ENCODE measurements at places on chromosomes 5 and 9.

- DNase-seq = no peak
Measured at GRCh38 chr5:139600336-139600949, 39.3 kb downstream of the UBE2D2 start.

- DNase-seq = no peak
Measured at GRCh38 chr5:178113141-178113787, at the start of gene N4BP3. TSS of gene N4BP3 (plus strand) at chr5:178113532. CDS start at chr5:178119584, 6,052 bp downstream.

GRCh38 chr5:44869928-44870327 is 61.2 kb downstream of the MRPS30 start:
- no peak for DNase-seq

DNA sequence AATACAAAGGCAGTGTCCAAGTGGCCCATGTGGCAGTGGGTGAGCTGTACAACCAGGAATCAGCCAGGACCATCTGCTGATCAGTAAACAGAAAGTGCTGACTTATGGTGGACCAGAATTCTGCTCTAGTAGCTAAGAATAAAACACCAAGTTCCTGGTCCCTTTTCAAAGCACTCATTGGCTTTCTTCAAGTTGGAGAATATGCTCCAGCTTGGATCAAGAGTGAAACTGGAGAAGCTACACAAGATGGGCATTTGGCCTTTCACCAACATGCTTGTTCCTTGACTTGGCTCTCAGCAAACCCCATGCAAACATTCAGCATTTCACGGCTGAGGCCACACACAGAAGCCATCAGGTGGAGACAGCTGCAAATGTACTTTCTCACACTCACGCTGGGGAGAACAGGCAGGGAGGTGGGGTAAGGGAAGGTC is 32.1 kb downstream of the MARCHF3 start:
- DNase-seq = no peak

DNA sequence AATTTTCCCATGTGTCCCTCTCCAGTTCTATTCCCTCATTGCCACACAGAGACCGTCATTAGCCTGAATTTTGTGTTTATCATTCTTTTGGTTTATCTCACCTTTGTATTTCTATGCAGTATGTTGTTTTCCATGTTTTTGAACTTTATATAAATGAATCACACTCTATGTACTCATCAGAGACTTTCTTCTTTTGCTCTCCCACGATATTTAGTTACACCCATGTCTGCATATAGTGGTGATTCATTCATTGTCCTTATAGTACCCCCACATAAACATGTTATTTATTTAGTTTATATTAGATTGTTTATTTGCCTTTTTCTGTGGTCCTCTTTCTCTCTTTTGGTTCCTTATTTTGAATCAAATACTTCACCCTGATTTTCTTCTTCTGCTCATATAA is 199.7 kb downstream of the FSTL4 start:
- DNase-seq = no peak

DNA sequence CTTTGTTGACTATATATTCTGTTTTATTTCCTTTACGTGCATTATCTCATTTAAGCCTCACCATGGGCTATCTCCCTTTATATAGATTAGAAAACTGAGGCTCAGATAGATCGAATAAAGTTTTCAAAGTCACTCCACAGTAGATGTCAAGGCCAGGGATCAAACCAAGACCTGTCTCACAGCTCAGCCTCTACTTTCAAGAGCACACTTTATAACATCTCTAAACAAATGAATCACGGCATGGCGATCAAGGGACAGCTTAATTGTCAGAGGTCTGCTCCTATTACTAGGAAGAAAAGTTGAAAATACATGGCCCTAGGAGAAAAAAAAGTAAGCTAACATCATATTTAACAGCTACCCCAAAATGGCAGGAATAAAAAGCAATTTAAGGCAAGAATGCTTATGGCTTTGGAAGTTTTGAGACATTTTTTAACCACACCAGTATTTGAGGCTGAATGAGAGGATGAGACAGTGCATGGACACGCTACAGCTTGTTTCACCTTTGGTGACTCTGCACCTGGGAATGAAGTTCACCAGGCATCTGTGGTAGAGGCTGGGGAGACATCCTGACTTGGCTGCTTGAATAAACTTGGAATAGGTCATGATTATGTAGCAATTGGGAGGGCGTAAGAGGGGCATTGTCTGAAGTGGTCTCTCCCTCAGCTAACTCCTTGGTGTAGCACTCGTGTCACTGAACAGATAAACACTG is 486.8 kb upstream of the WWC1 start:
- DNase-seq = no peak

GRCh38 chr5:59474324-59474723 is 419.2 kb downstream of the PDE4D start:
- no peak for DNase-seq

DNA sequence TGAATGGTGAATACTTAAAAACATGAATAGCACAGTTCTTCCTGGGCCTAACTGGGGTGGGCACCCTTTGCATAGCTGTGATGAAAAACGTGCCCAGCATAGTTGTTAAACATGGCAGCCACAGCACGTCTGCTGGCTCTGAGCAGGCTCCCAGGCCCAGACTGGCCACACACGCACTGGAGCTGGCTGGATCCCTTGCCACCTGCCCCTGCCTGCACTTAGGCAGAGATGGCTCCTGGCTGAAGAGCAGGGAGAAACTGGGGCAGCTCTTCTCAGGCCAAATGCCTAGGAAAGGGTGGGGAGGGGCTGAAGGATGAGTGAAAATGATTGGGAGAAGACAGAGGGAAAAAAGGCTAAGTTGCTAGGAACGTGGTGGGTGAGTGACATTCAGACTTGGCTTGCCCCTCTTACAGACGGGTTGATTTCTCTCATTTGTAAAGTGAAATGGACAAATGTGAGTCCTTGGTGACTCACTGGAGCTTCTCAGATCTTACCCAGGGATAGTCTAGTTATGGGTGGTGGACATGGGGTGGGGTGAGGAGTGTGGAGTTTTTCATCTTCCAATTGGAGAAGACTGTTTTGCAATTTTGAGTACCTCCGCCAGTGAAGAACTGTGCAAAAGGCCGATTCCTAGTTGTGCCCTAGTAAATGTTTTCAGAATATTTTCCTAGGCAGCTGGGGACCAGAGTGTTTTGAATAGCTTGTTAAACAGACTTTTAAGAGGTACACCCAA is 42.4 kb downstream of the TRIO start:
- DNase-seq = no peak

- DNase-seq = no peak
Measured at GRCh38 chr5:80744149-80744548, 89.4 kb upstream of the DHFR start.

DNA sequence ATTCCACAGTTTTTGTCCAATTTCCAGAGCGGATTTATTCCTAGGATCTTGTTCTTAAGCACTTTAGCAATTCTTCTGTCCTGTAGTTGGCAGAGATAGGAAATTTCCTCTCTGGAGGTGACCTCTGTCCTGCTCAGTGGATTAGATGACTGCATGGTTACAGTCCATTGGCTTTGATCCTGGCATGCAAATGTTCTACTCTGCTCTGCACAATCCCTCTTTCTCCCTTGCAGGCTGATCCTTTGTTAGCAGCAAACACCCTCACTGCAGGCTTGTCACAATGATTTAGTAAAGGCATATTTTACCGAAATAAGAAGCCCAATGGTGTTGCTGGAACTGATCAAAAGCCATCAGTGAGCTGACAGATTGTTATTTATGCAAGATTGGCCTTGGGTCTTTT is 243.8 kb downstream of the COX7C start:
- no peak for DNase-seq

DNA sequence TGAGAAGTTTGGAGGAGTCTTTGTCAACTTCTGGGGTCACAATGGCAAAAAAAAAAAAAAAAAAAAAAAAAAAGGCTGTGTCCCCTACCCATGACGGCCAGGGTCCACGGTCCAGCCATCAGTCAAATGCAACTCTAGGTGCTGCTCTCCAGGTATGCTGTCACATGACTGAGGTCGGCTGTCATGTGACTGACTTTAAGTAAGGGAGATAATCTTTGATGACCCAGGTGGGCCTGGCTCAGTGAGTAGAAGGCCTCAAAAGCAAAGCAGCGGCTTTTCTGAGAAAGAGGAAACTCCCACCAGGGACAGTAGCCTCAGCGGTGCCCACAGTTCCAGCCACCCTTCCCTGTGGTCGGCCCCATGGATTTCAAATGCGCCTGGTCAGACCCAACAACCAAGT is 117.7 kb downstream of the ROR2 start:
- no peak for DNase-seq

DNA sequence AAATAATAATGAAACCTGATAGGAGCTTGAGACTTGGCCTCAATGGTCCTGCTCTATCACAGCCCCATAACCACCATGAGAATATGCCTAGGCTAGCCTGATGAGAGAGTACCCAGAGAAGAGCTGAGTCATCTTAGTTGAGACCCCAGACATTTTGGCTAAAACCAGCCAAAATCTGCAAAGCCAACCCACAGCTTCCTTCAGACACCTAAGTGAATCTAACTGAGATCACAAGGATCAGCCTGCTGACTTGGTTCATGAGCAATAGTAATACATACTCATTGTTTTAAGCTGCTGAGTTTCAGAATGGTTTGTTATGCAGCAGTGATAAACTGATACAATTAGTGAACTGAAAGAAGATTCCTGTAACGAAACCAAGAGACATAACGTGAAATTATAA is 473.7 kb upstream of the PTGER4 start:
- DNase-seq = no peak

DNA sequence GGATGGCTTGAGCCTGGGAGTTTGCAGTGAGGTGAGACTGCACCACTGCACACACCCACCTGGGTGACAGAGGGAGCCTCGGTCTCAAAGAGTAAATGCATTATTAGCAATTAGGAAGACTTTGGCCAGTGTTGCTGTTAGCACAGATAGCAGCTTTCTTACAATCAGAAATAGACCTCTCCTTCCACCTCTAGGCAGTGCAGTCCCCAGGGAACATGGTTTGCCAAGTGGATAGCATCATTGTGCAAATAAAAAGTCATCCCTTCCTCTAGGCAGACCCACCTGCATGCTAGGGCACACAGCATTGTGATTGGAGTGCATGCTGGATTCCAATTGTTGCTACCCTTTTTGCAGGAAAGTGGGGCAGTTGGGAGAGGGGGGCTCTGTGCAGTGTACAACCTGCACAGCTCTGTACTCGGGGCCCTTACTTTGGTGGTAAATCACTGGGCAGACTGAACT is 77.9 kb upstream of the KLF9 start:
- DNase-seq = no peak

DNA sequence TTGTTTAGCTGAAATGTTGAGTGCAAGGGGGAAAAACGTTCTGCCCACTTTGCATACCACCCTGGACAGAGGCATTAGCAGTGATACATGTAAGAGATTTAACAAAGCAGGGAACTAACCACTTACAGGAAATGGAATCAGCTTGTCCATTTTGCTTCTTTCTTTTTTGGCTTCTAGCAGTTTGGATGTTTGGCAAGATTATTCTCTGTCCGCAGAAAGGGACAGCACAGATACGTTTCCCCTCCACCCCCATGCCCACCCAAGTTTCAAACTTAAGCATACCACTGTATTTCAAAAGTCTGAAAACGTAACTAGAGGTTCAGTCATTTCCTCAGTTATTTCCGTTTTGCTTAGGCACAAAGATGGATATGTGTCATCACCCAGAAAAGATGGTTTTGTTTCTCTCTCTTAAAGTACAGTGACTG is 118.4 kb downstream of the GDNF start:
- no peak for DNase-seq

- no peak for DNase-seq
Measured at GRCh38 chr9:130244548-130245165, 20.9 kb upstream of the HMCN2 start.

GRCh38 chr5:24539613-24540012 is 105.2 kb downstream of the CDH10 start:
- DNase-seq = no peak

DNA sequence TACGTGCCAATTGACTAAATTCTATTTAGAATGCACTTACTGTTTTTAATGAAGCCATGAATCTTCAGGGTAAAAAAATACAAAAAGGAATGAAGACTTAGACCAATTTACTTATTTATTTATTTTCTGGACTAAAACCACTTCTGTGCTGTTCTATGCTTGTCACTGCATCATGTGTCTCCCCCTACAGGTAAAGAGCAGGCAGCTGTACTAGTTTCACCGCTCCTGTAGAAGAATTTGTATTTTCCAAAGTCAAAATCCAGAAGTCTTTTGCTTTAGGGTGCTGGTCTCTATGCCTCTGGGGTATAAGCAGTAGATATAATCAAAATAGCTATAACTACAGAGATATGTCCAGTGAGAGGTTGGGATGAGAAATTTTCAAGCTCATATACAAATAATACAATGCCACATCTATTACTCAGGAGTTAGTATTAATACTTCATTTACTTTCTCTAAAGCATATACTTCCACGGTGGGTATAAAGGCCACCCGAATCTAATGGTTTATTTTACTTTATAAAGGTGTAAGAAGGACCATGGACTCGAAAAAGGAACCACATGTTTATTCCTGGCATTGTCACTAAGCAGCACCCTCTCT is 591.5 kb downstream of the RAB3C start:
- DNase-seq = no peak

DNA sequence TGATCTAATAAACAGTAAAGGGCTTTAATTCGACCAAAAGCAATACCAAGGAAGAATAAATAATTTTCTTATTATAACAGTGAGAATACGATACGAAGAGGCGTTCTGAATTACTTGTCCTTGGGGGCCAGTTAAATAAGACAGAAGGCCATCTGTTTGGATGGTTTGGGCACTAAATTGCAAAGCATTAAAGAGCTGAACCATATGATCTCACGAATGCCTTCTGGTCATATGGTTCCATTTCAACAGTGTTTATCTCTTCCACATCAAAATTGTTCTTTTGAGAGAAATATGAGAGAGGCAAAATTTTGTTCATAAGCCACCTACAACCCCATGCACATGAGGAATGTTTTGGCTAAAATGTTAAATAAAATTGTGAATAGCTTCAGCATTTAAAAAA is 605.4 kb downstream of the PTPRD start:
- DNase-seq = no peak

DNA sequence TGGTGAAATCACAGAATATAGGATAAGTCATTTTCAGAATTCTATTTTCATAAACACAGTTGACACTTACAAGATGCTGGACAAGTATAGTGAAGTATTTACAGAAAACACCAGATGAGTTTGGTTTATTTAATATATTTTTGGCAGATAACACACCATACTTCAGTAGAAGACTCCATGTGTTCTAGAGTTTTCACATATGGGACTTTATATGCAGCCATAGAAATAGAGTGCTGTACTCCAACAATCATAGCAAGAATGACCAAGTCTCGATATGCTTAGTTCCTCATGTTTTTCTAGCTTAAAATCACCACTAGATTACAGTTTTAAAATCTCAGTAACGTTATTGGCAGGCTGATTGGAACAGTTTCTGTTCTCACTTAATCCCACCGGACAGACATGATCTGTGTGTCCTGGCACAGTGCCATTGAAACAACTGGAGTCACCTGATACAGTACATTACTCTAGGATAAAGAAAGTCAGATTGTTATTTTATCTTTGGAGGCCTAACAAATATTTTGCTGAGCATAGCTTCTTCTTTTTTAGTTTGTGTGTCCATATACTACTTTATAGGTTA is 45.8 kb upstream of the ERBIN start:
- no peak for DNase-seq

- DNase-seq = no peak
Measured at GRCh38 chr9:127711831-127712274, 3.6 kb downstream of the PTRH1 start.

Data from esophagus squamous epithelium (tissue), 5 donors.